ENCODE measurements at places on chromosomes 13 and 19. TPM values are rescaled to one million over a fixed set of nuclear protein-coding genes. Genes with fewer than 3 reads are reported as not detected.

PRTN3 gene
- 93.5 TPM for total RNA-seq

SOX1 gene
- total RNA-seq = not detected

LACC1 gene
- total RNA-seq = 2.3 TPM

CEACAM7 gene
- total RNA-seq = not detected

SPACA4 gene
- not detected for total RNA-seq

PRR22 gene
- 1.1 TPM for total RNA-seq

All from metanephros (tissue), 2 donors.